ENCODE measurements at places on chromosomes 4 and X.

GRCh38 chr4:148854203-148854602 lies 412.0 kb upstream of the NR3C2 start:
- no peak for DNase-seq

DNA sequence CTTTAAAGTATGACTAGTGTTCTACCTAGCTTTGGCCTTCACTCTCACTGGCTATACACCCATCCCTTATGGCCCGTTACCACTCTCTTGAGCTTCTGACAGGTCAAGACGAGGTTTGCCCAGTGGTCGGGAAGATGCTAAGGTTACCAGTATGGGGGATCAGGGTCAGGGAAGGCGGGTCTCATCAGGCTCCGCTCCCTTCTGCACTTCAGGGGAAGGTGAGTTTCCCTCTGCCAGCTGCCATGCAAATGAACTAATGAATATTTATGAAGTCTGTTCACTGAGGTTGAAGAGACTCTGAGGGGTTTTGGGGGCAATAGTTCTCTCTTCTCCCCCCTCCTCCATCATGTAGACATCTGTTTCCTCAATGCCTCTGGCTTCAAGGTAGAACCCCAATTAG lies 6.6 kb downstream of the EFNB1 start:
- no peak for DNase-seq

GRCh38 chrX:31233941-31234496 lies 162.2 kb upstream of the FTHL17 start:
- DNase-seq: no peak

DNA sequence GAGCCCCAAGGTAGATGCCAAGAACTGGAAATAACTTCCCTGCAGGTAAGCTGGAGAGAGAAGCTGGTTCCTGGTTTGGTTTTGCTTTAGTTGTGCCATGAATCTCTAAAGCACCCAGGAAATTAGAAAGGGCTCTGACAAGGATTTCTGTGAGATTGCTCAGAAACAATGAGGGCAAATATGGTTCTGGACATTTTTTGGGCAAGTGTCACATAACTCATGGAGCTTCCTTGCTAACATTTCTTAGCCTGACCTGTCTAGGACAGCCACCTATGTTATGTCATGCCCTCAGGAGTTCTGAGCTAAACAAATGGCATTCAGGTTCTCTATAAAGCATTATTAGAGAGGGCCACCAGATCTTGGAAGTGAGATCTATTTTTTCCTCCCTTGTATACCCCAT lies 131.8 kb downstream of the GUCY2F start:
- no peak for DNase-seq

DNA sequence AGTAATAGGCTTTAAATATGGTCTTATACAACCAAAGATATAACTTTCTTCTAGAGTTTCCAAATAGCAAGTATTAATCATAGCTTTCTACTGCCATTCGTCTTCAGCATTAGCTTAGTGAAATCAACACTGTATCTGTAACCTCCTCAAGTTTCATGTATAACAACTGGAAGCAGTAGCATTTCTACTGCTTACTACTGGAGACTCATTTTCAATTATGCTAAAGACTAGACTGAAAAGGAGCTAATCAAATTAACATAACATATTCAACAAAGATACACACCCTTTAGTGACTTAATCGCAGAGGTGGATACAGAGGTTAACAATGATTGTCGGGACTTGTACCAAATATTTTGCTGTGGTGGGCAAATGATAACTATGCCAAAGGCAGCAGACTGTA lies 344.2 kb upstream of the TEX13C start:
- no peak for DNase-seq

GRCh38 chr4:133623847-133624246 lies 474.8 kb downstream of the PCDH10 start:
- DNase-seq: no peak

DNA sequence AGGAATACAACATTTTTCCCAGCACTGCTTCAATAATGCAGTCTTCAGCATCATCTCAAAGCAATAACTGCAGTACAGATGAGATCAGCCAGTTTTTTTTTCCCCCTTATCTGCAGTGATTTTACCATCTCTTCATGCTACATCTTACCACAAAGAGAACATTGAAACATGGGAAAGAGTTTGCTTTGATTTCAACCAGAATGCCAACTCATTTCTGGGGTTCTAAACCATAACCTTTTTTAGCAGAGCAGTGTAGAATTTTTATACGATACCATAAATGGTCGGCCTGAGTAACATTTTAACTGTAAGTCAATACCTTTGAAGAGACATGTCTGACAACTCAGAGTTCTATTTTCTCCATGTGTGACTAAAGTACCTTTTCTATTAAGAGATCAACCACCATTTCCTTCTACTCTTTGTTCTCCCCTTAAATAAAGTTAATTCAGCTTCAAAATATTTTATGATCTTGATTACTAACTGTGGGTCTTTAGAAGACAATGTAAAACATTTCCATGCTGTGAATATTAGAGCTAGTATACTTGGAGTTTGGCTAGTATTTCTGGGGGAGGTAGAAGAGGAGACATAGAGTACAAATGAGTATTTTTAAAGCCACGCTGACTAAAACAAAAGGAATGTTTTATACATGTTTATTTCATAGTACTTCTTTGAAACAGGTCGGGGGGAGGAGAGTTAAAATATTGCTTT lies 69.1 kb downstream of the TET2 start:
- DNase-seq: no peak

DNA sequence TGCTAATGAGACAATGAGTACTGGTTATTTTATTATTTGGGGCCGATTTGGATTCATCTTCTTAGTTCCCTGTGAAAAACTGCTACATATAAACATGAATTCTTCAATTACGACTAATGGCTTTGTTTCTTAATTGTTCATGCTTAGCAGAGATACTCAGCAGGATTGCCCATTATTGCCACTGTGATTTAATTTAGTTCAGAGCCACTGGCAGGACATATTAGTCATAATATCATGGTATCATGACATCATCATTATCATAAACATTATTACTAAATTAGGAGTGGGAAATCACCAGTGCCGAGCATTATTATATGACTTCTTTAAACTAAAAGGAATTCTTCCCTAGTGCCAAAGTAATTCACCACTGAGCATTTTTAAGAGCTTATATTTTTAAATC lies 201.4 kb downstream of the SPOCK3 start:
- DNase-seq: no peak

GRCh38 chr4:151147000-151147399 lies 47.6 kb downstream of the RPS3A start:
- no peak for DNase-seq

DNA sequence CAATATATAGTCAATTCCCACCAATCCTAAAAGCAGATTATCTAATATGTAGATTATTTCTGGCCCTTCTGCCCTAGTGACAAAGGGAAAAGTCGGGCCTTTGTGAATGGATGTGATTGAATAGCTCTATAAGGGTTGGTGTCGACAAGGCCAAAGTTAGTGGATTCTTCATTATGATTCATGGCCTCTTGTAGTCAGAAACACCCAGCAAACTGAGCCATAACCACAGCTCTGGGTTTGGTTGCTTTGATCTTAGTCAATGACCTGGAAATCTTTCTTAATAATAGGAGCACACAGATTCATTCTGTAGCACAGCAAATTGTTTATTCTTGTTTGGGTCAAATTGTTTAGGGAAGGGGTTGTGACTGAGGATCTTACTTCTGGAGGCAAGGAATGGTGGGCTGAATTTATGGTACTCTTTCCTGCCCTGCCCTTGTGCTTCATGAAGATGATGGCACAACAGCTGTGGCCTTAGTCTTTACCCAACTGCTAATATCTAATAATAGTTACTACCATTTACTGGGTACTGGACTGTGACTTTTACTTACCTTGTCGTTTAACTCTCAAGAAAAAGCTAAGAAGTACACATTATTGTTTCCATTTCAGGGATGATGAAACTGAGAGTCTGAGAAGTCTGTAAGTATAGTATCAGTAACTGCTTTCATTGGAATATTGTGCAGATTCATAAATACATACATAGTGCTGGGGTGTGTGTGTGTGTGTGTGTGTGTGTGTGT lies 74.0 kb downstream of the AFF2 start:
- DNase-seq: no peak

DNA sequence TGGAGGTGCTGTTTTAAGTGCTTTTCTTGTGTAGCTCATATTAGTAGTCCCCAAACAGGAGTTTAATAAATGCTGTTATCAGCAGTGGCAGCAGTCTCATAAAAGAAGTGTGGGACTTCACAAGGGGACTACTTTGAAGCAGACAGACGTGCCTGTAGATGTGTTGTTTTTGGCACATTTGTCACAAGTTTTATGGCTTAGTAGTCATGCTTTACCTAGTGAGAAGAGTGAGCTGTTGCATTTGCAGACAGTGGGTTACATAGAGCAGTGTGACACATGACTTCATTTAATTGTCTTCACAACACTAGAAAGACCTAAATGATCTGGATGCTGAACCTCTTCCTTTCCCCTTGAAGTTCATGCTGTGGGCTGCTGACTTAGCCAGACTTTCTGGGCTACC lies 149.5 kb upstream of the MBNL3 start:
- no peak for DNase-seq

DNA sequence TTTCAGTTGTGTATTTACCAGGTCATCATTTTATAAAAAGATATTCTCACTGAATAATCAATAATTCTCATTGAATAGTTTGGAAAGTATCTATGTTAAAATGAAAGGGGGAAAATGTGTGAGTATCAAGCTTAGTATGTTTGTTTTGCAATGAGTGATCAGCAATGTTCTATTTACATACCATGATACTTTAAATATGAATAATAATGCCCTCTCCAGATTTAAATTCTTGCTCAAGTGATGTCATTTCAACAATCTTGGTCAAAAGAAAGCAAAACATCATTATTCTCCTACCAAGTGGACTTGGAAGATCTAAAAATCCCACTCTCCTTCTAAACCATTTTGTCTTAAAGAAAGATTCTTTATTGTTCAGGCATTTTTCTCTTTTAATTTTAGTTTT lies 42.1 kb upstream of the ANKRD50 start:
- DNase-seq: no peak

DNA sequence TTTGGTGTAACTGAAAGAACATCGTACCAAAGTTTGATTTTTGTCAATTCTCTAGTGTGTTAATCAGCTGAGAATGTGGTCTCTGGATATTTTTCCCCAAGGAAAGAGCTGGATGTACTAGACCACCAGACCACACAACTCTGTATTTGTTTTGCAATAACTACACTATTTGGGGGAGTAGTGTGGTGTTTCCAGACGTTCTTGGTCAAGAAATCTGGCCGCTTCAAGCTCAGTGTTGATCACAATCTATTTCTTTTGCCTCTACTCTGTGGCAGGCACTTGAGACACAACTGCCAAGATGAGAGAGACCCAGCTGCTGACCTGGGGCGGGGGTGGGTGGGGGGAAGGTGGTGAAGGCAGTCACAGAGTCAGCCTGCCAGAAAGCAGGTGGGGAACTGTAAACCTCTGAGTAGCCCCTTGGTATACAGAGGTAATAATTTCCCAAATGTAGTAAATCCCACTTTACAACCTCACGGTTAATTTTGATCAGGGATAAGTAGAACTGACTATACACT lies 30.6 kb downstream of the PTTG2 start:
- DNase-seq: no peak

- no peak for DNase-seq
These were observed 25.1 kb downstream of the PIR start for GRCh38 chrX:15468036-15468435.

DNA sequence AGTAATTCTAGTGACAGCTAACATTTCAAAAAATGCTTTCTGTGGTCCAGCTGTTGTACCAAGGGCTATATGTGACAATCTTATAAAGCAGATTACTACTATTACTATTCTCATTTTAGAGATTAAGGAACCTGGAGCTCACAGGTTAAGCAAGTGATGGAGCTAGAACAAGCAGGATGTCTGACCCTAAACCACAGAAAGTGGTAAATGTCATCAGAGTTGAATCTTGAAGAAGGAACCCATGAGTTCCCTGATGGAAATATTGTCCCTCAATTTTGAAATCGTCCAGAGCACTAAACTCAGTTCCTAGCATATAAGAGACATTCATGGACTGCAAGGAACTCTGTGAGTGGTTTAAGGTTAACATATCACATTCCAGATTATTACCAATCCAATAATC lies 214.0 kb downstream of the APBB2 start:
- no peak for DNase-seq

GRCh38 chr4:101977076-101977475 lies 186.5 kb downstream of the BANK1 start:
- DNase-seq: peak; percentile 81

DNA sequence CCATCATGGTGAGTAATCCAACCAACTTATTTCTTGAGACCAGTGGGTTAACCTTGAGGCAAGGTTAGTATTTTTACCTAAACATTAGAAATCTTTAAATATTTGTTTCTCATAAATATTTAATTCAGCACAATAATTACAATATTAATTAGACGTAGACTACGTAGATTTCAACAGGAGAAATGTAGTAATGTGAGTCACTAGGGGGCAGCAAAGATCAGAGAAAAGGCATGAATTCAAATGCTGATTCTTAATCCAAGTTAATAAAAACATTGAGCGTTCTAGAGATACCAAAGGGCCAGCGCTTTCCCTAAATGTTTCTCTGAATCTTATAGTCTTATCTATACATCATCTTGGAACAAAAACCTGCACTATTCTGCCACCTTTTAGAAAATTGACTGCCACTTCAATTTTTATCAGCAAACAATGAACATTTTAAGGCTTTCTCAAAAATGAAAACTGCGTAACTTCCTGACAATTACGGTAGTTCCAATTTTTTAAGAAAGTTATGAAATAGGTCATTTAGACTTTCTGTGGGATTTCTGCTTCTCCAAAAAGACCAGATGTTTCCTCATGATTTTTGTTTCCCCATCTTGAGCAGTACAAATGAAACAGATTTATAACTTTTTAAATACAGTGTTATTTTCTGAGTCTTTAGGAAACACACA lies 180.7 kb downstream of the GASK1B start:
- DNase-seq: no peak
